ENCODE measurements at places on chromosomes 6 and 20. TPM values are rescaled to one million over a fixed set of nuclear protein-coding genes. Genes with fewer than 3 reads are reported as not detected.

Gene SLC16A10
- 0.28 TPM for total RNA-seq

Gene IL17A
- not detected for total RNA-seq

Gene MYB
- total RNA-seq: 1.0 TPM

Gene RBBP8NL
- total RNA-seq: not detected

Gene ZBTB2
- total RNA-seq: 17.0 TPM

Gene SLC52A3
- 0.67 TPM for total RNA-seq

Gene TCF15
- total RNA-seq: not detected

Gene TPD52L2
- 132 TPM for total RNA-seq

Gene SIGLEC1
- total RNA-seq: not detected

Gene TBC1D20
- total RNA-seq: 33.0 TPM

Gene SPATA25
- total RNA-seq: 0.70 TPM

Gene HTR1B
- total RNA-seq: 0.07 TPM

Gene APCDD1L
- not detected for total RNA-seq

Gene TFAP2D
- total RNA-seq: not detected

Gene OR2J3
- total RNA-seq: not detected

Gene RSPO4
- total RNA-seq: not detected

Gene AFG1L
- total RNA-seq: 0.90 TPM
